ENCODE measurements at places on chromosomes 11 and 22. TPM values are rescaled to one million over a fixed set of nuclear protein-coding genes. Genes with fewer than 3 reads are reported as not detected.

HTR3A gene
- polyA plus RNA-seq: not detected

EIF3M gene
- 229 TPM for polyA plus RNA-seq

LRRC32 gene
- polyA plus RNA-seq: 0.06 TPM

PLEKHB1 gene
- polyA plus RNA-seq: 70.1 TPM

MMP27 gene
- not detected for polyA plus RNA-seq

OR2AG2 gene
- not detected for polyA plus RNA-seq

MMP11 gene
- polyA plus RNA-seq: 1.9 TPM

LRRC56 gene
- polyA plus RNA-seq: 0.81 TPM

RNF26 gene
- polyA plus RNA-seq: 46.1 TPM

MARK2 gene
- polyA plus RNA-seq: 72.5 TPM

All from CD8-positive, alpha-beta memory T cell (primary cell).